ENCODE measurements at places on chromosomes 12 and 14. TPM values are rescaled to one million over a fixed set of nuclear protein-coding genes. Genes with fewer than 3 reads are reported as not detected.

- no peak for DNase-seq
Observed at GRCh38 chr14:22463763-22464173, 125.3 kb downstream of the DAD1 start.

DNA sequence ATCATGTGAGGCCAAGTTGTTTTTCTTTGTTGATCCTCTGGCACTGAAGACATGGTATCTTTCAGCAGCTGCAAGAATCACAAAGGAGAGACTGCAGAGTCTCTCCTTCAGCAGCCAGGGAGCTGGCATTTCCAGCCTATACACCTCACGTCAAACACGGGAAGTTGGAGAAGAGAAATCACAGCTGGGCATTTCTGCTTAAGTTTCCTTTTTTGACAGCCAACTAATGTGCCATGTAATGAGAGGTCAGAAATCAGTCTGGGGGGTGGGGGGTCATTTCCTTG, 28.3 kb downstream of the PHLDA1 start:
- DNase-seq: no peak

DNA sequence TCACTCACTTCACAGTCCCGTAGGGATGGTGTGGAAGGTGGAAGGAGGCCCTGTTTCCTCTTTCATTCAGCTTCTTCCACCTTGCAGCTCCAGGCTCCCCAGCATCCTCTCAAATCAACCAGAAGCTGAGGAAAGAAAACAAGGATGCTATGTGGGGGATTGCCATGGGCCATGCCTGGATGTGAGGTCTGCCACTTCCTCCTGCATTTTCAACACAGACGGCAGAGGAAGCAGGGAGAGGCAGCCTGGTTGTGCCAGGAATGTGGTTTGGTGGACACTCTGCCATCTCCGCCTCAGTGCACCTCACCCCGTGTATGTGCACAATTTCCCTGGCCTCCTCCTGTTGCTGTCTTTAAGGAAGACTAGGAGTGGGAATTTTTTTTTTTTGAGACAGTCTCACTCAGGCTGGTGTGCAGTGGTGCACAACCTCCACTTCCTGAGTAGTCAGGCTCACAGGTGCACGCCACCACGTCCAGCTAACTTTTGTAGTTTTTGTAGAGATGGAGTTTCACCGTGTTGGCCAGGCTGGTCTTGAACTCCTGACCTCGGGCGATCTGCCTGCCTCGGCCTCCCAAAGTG, 99.2 kb downstream of the SLC15A4 start:
- no peak for DNase-seq

Gene CIPC
- 15.5 TPM for polyA plus RNA-seq

All from BJ (cell line).